ENCODE measurements at places on chromosomes 6 and 20.

DNA sequence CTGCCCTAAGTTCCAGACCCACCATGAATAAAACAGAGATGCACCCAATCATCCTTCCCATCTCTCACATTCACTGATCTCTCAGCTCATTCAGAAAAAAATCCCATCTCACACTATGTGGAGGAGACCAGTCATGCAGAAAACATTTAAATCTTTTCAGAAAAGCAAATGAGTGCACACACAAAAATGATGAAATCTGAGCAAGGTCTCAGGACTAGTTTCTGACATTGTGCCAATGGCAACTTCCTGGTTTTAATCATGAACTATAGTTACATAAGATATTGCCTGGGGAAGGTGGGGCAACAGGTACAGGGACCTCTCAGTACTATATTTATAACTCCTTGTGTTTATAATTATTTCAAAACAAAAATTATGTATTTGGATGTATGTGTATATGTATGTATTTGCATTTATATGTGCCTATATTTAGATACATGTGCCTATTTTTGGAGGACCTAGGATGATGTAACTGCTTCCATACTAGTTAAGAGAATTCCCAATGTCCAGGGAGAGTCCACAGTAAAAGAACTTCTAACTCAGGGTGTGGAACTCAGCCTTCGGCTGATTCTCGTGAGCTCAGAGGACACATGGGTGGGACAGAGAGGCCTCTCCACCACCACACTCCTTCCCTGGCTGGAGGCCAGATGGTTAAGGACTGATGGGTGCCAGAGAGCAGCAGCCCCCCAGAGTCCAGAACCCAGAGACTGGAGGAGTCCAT lies 71.7 kb upstream of the MAP3K4 start:
- no peak for DNase-seq

GRCh38 chr6:168415098-168415992 lies 25.6 kb upstream of the SMOC2 start:
- peak; percentile 70 for DNase-seq

DNA sequence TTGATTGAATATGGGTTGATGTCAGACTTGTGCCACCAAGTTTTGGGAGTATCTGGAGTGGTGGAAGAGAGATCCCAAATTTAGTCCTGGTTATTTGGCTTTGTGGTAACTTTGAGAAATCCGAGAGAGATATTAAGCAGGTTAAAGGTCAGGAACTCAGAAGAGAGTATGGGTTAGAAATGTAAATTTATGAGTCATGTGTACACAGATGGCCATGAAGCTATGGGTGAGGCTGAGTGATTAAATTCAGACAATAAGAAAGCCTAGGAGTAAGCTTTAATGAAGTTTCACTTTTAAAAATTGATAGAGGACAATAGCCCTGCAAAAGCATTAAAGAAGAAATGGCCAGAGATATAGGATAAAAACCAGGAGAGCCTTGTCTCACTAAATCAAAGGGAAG lies 14.3 kb downstream of the RIMS1 start:
- DNase-seq = no peak

GRCh38 chr6:55778705-55779104 lies 96.7 kb downstream of the BMP5 start:
- no peak for DNase-seq

GRCh38 chr6:39320363-39320984 lies 2.0 kb downstream of the KCNK16 start:
- DNase-seq = no peak

DNA sequence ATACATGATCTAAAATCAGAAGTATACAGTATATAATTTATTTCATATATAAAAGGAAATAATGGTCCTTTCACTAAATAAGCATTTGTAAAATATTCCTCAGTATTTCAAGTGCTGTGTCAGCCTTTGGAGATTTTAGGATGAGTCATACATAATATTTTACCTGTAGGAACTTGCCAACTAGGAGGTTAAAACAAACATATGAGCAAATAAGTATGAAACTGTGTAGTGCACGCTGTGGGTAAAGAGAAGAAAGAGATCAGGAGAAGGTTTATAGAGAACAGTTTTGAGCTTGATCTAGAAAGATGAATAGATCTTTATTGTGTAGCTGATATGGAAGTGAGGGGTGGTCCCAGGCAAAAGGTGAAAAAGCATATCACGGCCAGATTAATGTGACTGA lies 169.9 kb upstream of the RNF217 start:
- no peak for DNase-seq

- DNase-seq = no peak
Measured at GRCh38 chr6:1901556-1901955, 291.8 kb downstream of the FOXC1 start.

DNA sequence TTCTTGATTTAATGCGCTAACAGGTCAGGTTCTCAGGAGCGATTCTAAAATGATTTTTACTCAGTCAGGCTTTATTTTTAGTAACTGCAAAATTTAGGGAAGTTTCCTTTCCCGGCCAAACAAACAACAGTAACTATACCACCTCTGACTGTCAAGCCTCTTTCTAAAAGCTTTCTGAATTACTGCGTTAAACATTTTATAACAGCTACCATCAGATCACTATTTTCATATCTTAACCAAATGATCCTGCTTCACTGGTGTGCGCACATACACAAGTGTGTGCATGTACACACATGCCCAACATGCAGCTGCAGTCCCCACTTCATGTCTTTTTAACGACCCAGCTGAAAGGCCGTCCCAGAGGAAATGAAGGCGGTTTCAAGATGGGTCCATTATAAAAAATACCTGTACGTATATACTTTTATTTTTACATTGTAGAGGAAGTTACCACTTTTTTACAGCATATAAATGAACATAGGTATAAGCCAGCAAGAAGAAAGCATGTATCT lies 25.0 kb downstream of the TMEM242 start:
- no peak for DNase-seq

DNA sequence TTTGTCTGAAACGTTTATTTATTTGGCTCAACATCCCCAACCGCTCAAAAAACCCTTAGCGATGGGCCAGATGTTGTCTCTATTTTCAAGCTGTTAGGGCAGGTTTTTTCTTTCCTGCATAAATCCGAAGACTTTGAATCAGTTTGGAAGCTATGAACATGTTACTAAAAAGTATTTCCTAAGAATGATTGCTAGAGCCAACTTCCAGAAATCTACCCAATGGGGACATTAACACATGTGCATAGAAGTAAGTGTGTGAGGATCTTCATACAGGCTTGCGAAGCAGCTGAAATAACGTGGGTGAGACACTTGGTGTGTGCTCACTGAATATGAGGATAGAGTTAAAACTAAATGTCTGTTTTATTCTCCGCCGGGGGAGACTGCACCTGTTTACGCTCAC lies 106.8 kb downstream of the BCAS1 start:
- no peak for DNase-seq

DNA sequence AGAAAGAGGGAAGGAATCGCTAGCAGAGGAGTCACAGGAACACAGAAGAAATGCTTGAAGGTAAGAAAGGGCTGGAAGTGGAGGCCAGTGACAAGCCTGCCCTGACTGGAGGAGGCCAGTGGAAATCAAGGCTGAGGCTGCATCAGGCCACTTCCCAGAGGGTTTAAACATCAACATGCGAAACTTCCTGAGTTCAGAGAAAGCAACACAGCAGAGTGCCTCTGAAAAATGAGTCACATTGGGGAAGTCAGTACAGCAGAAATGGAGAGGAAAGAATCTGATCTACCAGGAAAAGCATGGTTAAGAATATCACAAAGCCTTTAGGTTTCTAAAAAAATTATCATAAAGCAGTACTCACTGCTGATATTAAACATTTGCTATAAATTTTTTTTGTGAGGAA lies 23.3 kb downstream of the NAPB start:
- DNase-seq = peak; percentile 49

DNA sequence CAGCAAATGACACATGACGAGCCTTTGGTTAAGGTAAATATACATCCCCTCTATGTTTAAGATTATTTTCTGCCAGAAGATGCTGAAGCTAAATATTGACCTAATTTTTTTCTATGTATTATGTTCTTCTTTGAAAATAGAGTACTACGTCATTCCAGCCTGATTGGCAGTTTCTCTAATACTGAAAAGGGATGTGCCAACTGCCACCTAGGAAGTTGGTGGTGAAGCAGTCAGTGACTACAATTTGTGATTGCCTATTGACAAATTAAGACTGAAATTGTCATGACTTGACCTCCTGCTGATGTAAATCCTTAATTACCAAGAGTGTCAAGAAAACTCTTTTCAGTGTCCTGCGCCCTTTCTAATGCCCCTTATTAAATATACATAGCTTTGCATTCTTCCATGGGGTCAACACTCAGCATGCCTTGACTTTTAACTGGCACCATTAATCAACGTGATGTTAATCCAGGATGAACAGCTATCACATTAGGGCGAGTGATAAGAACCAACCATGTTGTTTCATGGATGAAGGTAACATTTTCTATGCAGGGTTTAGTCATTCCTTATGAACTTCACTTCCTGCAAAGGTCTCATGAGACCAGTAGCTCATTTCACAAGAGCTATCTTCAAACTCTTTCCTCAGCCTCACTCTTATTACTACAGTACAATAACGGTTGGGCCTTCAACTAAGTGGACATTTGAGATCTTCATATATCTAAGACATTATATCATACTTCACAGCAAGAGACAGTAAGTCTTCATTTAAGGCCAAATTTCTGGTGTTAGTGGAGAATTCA lies 22.5 kb upstream of the SGK1 start:
- DNase-seq = peak; percentile 39

DNA sequence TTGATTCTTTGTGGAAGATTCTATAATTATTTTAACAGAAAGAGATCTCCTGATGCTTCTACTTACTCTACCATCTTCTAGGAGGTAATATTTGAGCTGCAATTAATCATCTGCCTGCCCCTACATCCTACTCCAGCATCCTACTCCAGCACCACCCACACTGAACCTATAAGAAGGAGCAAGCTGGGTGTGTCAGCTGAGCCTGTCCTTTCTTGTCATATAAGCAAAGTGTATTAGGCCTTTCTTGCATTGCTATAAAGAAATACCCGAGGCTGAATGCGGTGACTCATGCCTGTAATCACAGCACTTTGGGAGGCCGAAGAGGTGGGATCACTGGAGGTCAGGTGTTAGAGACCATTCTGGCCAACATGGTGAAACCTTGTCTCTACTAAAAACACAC lies 84.2 kb upstream of the ARG1 start:
- DNase-seq = no peak

GRCh38 chr6:15062516-15063252 lies 183.2 kb upstream of the JARID2 start:
- peak; percentile 99 for DNase-seq

DNA sequence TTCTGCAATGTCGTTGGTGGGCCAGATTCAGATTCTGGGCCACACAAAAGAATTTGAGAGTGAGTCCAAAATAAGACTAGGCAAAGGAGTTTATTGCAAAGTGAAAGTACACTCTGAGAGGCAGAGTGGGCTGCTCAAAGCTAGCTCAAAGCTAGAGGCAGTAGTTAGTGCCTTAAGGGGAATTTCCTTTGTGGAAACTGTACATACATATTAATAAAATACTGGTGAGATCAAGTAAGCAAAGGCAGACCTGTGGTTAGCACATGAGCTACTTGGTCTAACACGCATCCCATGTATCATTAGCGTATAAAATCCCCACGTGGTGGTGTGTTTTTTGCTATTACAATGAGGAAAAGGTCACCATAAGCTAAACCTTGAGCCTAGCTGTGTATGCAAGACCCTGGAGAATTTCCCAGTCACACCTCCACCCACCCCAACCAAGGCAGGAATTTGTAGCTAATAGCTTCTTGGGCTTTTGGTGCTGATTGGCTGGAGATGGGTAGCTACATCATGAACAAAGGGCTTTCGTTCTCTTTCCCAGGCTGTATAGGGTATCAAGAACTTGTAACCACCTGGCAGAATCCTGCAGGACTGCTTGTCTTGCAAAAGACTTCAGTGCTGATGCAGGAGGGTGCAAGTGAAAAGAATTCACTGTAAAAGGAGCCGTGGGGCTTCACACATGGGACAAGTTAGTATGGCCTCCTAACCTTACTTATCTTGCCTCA lies 14.7 kb upstream of the TRIM26 start:
- no peak for DNase-seq

GRCh38 chr6:30881392-30882203 lies 2.7 kb upstream of the DDR1 start:
- DNase-seq = no peak

GRCh38 chr6:90274451-90275030 lies 22.1 kb downstream of the BACH2 start:
- no peak for DNase-seq

- DNase-seq = no peak
Measured at GRCh38 chr6:7932625-7933024, 22.0 kb upstream of the TXNDC5 start.

DNA sequence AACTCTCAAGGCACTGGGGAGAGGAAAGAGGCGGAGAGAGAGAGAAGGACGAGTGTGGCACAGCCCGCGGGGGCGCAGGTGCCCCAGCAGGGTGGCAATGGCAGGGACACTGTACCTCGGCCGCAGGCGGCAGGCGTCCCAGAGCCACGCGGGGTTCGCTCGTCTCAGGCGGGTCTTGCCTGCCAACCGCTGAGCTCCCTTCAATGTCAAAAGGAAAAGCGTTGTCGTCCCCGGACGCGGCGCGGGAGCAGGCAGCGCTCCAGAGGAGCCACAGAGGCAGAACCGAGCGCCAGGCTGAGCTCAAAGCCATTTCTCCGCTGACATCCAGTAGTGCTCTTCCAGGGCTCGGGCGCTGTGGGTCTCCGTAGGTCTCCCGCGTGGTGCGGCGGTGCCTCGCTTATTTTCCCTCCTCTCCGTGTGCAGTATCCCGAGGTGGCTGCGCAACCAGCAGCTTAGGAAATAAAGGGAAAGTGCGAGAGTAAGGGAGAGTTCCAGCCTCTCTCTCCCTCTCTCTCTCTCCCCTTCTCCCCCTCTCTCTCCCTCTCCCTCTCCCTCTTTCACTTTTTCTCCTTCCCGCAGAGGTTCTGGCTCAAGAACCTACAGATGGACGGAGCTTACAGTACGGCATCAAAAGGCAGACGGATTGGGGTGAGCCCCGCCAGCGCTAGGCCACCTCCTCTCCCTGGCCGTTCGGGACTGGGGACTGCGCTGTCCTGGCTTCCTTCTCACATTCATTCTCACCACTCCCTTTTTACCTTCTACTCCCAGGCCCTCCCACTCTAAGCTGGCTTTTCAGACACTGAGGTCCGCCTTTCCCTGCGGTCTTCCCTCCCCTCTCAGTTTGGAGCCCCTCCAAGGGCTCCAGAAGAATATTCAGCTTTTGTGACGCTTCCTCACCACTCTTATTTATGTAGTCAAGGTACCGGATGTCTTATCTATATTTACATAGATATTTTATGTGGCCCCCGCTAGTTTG lies at the start of gene LAMA4:
Gene LAMA4, minus strand, starts transcription at position 727 of the 976 bp plus-strand sequence. Its CDS starts 417 bp downstream, at position 310.
- no peak for DNase-seq

DNA sequence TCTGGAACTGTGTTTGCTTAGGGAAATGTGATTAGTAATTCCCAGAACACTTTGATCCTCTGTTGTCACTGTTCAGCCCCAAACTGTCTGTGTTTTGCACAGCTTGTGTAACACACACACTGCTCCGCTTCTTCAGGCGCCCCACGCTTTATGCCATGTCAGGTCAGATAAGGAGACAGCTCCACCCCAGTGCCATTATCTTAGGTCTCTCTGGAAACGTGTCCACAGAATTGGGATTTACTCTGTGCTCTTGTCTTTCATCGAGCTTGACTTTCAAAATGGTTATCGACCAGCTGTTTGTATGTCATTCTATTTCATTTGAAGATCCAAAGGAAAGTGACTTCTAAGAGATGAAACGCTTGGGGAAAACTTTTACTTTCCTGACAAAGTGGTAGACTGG lies 106.4 kb upstream of the SSTR4 start:
- no peak for DNase-seq

- no peak for DNase-seq
Measured at GRCh38 chr20:54105653-54106052, 35.3 kb upstream of the BCAS1 start.

Data from MV-4-11 (cell line).